ENCODE measurements at places on chromosomes 1 and 21.

- no peak for DNase-seq
These were observed 27.9 kb downstream of the FAM163A start for GRCh38 chr1:179770887-179771502.

DNA sequence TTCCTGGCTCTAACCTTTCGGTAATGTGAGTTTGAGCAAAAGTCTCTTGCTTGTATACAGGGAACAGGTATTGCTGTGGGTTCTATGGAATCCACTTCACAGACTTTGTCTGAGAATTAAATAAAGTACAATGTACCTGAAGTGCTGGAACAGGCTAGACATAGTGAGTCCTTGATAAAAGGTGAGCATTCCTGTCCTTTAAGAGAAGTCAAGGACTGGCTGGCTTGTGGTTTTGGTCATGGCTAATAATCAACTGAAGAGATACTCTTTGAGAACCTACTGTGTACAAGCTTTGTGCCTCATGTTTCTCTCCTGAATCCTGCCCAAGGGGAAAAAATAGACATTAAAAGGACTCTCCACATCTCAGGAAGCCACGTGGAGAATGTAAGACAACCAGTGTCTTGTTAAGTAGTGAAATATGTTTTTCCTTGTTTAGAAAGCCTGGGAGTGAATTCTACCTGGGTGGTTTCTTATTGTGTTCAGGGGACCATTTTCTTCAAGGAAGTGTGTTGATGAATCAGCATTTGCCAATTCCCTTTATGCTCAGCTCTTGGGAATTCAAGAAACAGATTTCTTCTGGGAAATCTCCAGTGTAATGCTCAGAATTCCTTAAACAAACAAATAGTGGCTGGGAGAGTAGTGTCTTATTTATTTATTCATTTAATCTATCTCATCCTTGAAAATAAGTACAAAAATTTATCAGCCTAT lies 55.2 kb upstream of the PLD5 start:
- DNase-seq, result no peak

GRCh38 chr21:31908106-31909031 lies 35.5 kb downstream of the HUNK start:
- peak; percentile 44 for DNase-seq

- no peak for DNase-seq
These were observed 35.7 kb downstream of the C1orf216 start for GRCh38 chr1:35683012-35683411.

GRCh38 chr1:145891143-145891542 lies 5.5 kb upstream of the ANKRD35 start:
- DNase-seq, result no peak

GRCh38 chr1:11860587-11860986 lies 1.8 kb upstream of the NPPB start:
- DNase-seq, result no peak

DNA sequence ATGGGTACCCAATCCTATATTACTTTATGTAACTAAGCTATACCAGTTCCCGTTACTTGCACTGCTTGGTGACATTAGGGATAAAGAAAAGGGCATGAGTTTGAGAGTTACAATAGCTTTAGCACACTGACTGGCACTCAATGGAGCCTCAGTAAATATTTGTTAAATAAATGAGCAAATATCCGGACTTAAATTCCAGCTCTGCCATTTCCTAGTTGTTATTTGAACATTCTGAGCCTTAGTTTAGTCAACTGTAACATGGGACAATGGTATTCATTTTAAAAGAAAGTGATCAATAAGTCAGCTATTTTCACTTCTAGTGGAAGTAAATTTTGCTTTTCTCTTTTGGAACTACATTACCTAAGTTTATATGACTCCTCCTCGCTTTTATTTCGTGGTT lies 198.7 kb downstream of the ZC3H11B start:
- no peak for DNase-seq

GRCh38 chr1:187121661-187122060 lies 292.9 kb downstream of the PLA2G4A start:
- DNase-seq, result no peak

- DNase-seq, result peak; percentile 36
These were observed 1.6 kb downstream of the NRIP1 start for GRCh38 chr21:15063081-15063813.

DNA sequence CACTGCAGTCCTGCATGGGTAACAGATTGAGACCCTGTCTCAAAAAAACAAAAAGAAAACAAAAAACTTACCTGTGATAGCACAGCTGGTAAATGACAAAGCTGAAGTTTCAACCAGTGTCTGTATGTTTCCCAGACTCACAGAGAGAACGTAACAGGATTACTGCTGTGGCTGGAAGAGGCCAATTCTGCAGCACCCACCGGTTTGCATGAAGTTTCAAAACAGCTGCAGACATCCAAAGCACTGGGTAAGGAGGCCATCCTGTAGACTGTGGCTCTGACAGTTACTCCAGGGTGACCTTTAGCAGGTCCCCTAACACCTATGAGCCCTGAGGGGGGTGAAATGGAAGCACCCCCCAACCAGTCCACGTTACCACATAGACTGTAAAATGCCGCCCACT lies 7.5 kb downstream of the ID3 start:
- DNase-seq, result no peak

DNA sequence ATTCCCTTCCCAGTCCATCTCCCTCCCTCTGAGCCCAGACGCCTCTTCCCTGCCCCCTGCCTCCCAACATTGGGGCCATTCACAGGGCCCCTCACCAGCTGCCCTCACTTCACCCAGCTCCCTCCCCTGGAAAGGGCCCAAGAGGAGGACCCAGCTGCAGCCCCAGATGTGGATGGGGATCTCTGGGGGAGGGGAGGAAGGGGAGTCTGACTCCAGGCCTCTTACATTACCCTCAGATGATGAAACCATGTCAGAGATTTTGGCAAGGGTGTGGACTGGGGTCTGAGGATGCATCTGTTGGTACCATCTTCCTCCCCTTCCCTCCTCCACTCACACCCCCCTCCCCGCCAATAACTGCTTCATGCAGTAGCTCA lies 1.1 kb upstream of the KIF21B start:
- no peak for DNase-seq

DNA sequence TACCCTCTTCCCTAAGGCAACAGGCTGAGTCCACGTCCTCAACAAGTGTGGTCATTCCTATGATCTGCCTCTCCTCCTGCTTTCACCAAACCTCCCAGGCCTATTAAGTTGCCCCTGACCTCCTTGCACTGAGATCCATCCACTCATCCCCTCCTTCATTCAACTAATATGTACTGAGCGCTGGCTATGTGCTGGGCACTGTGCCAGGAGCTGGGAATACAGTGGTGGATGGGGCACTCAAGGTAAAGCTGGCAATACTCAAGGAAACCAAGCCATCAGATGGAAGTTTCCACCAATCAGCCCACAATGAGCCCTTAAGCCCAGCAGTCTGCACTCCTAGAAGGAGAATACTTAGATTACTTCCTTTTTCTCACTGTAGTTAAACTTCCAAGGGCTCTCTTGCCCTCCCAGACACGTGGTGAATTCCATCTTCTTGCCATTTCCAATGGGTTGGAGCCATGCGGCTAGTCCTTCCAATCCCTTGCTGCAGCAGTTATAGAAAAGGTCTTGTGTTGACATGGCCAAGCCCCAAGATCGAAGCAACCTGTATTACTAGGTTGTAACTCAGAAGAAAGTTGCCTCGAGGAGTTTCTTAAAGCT lies 279.9 kb upstream of the RUNX1 start:
- no peak for DNase-seq

GRCh38 chr21:26835027-26835713 lies 10.0 kb downstream of the ADAMTS1 start:
- peak; percentile 96 for DNase-seq

GRCh38 chr1:9435854-9436640 lies 103.2 kb upstream of the SLC25A33 start:
- peak; percentile 64 for DNase-seq

GRCh38 chr1:1825217-1825616 lies 46.9 kb upstream of the NADK start:
- DNase-seq, result no peak

DNA sequence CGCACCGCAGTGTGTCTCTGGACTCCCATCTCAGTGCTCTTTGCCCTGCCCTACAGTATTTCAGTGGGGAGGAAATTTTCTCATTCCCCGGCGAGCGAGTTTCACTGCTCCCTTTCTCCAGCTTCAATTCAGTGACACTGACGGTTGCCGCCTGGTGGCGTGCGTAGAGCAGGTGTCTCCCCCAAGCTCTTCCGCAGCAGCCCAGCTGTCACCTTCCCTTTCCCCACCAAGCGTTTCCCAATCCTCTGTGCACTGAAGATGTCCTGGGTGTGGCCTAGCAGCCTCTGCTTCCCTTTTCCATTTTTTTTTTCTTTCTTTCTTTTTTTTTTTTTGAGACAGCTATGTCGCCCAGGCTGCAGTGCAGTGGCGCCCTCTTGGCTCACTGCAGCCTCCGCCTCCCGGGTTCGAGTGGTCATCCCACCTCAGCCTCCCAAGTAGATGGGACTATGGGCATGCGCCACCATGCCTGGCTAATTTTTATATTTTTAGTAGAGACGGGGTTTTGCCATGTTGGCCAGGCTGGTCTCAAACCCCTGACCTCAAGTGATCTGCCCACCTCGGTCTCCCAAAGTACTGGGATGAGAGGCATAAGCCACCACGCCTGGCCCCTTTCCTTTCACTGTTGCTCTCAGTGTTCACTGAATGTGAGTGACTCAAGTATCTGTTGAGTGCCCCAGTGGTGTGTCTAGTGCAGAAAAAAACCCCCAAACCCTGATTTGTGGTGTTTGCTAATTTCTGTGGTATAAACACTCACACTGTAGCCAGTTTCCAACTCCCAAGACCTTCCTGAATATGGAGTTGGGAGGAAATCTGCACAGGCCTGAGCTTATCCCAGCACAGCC lies 30.1 kb downstream of the TNFRSF1B start:
- DNase-seq, result peak; percentile 48

DNA sequence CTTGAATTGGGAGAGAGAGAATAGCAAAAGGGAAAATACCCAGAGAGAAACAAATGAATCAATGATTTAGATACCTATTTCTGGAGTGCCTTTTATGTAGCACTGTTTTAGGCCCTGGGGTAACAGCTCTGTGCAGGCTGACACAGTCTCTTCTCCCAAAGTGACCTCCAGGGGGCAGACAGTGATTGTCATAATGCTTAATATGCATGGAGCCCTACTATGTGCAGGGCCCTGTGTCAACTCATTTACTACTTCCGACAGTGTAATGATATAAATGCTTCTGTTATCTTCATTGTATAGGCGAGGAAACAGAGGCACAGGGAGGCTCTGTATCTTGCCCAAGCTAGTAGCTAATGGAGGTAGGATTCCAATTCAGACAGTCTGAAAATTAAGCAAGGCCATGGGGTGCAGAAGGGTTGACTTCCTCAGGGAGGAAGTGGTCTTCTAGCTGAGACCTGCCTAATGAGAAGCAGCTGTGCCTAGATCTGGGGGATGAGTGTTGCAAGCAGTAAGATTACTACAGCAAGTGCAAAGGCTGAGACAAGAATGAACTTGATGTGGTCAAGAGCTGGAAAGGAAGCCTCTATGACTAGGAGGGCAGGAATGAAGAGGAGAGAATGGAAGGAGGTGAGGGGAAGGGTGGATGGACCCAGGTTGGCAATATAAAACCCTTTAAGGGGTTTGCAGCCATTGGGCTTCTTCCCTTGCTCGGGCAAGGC lies 16.2 kb upstream of the SERINC2 start:
- peak; percentile 87 for DNase-seq

- DNase-seq, result peak; percentile 55
These were observed 575.8 kb downstream of the NUF2 start for GRCh38 chr1:163897412-163898155.

GRCh38 chr1:100616121-100616621 lies 78.2 kb downstream of the GPR88 start:
- DNase-seq, result no peak

- DNase-seq, result no peak
These were observed 69.8 kb downstream of the KCNT2 start for GRCh38 chr1:196538473-196538872.

GRCh38 chr1:56671085-56671484 lies 26.0 kb downstream of the PRKAA2 start:
- DNase-seq, result no peak

DNA sequence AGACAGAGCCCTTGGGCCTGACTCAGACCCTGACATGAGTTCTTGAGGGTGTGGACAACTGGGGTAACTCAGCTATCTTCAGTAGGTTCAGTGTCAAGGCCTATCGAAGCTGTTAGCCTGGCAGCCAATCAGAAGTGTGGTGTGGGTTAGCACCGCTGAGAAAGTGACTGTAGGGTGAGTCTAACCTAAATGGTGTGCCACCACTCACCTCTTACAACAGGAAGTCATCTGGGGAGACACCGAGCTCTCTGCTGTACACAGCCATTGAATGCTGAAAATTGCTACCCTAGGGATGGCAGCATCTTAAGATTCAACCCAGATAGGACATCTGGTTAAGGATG lies 44.6 kb downstream of the RASSF5 start:
- DNase-seq, result no peak

GRCh38 chr1:35894183-35894582 lies 11.2 kb downstream of the AGO1 start:
- DNase-seq, result peak; percentile 56

- DNase-seq, result no peak
These were observed 72.7 kb downstream of the SMYD3 start for GRCh38 chr1:246434335-246434734.

DNA sequence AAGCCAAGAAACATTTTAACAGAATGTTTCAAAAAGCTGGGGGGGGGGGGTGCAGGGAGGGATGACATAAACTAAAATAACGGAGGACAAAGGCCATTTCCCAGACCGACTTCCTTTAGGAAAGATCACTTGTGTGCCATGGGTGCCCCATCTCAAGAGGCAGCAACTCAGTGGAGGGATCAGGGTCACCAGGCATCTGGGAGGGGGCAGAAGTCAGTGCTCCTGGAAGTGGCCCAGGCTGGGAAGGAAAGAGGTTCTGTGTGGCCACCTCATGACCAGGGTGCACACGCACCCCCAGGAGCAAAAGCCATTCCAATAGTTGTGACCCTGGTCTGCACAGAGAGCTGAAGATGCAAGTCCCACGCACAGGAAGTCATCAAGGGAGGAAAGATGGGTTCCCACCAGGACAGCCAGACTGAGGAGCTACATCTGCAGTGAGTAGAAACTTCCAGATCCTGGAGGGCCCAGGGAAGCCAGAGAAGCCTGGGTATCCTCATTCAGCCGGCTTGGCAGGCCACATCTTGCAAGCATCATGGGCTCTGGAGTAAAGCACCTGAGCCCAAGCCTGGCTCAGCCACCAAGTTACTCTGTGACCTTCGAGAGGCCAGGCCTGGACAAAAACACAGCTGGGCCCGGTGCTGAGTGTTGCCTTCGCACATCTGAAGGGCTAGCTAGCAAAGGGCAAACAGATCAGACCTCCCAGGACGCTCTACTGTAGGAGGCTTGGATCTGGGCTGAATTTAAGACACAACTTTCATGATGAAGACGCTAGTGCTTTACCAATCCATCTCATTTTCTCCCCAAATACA lies 36.0 kb downstream of the NPHP4 start:
- no peak for DNase-seq
